ENCODE measurements at places on chromosomes 13 and 19. TPM values are rescaled to one million over a fixed set of nuclear protein-coding genes. Genes with fewer than 3 reads are reported as not detected.

DNA sequence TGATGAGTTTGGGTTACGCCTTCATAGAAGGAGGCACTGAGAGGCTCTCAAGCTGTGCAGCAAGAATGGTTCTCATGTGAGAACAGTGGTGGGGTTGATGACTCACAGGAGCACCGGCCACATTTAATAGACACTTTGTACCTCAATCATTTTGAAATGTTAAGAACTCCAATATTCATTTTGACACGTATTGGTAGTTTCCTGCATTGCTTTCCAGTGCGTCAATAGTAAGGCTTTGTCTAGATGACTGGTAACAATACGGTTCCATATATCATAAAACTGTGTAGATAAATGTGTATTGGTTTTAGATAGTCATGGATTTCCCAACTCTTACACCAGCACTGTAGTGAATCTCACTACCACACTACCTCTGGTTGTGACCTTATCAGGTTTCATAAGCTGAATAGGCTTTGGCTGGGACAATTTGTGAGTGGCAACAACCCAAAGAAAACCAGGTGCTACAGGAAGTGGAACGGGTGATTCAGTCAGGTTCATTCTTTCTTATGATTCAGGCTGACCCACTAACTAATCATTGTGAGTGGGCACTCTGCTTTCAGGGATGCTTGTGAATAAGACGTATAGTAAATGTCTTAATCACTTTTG lies 362.6 kb downstream of the KLF5 start:
- DNase-seq, result peak; percentile 68

- no peak for DNase-seq
These were observed 803.6 kb downstream of the DIAPH3 start for GRCh38 chr13:59360108-59360507.

DNA sequence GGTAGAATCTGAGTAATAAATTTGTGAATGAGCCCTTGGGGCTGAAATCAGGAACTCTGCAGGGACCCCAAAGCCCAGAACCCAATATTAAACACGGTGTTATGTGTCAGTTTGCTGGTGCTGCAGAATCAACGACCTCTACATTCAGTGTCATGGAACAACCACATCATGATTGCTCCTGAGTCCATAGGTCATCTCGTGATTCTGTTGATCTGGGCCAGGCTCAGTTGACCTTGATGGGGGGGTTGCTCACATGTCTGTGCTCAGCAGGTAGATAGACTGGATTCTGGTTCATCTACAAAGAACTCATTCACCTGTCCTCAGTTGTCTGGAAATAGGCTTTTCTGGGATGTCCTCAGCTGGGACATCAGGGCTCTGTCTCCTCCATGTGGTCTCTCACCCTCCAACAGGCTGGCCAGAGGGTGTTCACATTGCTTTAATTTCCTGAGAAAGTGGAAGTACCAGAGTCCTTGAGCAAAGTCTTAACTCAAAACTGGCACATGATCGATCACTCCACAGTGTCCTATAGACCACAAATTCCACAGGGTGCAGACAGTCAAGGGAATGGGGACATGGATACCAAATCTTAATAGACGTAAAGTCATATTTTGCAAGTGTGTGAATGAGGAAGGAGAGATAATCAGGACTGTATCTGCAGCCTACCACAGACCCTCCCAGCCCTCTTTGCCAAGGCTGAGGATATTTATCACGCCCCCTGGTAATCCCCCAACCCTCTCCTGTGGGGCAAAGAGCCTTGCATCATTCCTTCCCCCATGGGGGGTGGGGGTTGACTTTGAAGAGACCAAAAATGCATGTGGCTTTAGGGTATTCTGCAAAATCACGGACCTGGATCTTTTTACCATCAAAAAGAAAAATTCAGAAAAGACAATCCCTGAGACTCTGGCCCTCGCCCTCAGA lies 39.3 kb upstream of the IGFL1 start:
- DNase-seq, result no peak

HCN2 gene
- total RNA-seq, result 0.64 TPM

FFAR2 gene
- total RNA-seq, result not detected

RPL18 gene
- 2,260 TPM for total RNA-seq

SPRYD7 gene
- 11.1 TPM for total RNA-seq

DNA sequence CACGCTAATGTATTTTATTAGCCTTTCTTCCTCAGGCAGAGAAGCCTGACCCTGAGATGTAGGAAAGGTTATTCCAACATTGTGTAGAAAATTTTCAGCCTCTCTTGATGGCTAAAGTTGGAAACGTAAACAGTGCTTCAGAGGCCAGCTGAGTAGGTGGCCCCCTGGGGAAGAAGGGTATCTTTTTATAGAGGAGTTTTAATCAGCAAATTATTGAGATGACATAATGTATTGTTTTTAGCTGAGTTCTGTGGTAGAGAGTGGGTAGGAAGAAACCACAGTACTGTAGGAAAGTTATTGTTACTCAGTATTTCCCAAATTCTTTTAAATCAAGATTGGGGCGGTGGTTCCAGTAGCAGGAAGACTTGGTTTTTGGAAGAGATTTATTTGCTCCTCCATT lies 268.8 kb downstream of the DLEU7 start:
- no peak for DNase-seq

DNA sequence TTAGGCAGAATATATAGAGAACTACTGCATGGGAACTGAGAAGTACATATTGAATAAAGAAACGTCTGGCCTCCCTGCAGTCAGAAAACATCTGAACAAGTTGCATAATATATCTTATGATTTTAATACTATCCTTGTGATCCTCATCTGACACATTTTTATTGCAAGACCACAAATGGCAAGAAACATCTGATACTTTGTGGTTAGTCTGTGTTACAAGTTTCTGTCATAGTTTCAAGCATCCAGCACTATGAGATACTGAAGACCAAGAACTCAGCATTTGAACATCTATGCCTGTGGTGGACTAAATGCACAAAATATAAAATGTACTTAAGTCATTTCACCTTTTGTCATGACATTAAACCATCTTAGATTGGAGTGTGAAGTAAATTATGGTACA lies 1175.8 kb upstream of the MIR17HG start:
- no peak for DNase-seq

GRCh38 chr19:29882719-29883105 lies 59.3 kb upstream of the URI1 start:
- no peak for DNase-seq

- DNase-seq, result peak; percentile 28
These were observed 2.5 kb downstream of the ITM2B start for GRCh38 chr13:48235341-48236135.

ZNF497 gene
- total RNA-seq, result 1.3 TPM

DNA sequence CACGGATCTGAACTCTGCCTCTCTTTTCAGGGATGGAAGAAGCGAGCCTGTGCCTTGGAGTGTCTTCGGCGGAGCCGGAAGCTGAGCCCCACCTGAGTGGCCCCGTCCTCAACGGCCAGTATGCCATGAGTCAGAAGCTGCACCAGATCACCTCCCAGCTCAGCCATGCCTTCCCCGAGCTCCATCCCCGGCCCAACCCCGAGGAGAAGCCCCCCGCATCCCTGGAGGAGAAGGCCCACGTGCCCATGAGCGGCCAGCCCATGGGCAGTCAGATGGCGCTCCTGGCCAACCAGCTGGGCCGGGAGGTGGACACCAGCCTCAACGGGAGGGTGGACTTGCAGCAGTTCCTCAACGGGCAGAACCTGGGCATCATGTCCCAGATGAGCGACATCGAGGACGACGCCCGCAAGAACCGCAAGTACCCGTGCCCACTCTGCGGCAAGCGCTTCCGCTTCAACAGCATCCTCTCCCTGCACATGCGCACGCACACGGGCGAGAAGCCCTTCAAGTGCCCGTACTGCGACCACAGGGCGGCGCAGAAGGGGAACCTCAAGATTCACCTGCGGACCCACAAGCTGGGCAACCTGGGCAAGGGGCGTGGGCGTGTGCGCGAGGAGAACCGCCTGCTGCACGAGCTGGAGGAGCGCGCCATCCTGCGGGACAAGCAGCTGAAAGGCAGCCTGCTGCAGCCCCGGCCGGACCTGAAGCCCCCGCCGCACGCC lies 71.5 kb downstream of the ZNF536 start:
- no peak for DNase-seq

GRCh38 chr13:23855360-23855759 lies 33.8 kb downstream of the MIPEP start:
- no peak for DNase-seq

Measured in transverse colon (tissue), 4 donors.